Motor neuron (in vitro differentiated cells): ENCODE measurements at places on chromosomes 5 and 9. TPM values are rescaled to one million over a fixed set of nuclear protein-coding genes. Genes with fewer than 3 reads are reported as not detected.

- ATAC-seq: peak; percentile 6
These were observed 6.8 kb downstream of the MRPL36 start for GRCh38 chr5:1792842-1793266.

GRCh38 chr9:137456061-137456863 lies 2.9 kb downstream of the NSMF start:
- no peak for ATAC-seq

- peak; percentile 78 for ATAC-seq
These were observed 8.2 kb upstream of the EPB41L4B start for GRCh38 chr9:109328978-109329637.

GRCh38 chr9:133633681-133634080 lies 2.5 kb upstream of the DBH start:
- ATAC-seq: no peak

DNA sequence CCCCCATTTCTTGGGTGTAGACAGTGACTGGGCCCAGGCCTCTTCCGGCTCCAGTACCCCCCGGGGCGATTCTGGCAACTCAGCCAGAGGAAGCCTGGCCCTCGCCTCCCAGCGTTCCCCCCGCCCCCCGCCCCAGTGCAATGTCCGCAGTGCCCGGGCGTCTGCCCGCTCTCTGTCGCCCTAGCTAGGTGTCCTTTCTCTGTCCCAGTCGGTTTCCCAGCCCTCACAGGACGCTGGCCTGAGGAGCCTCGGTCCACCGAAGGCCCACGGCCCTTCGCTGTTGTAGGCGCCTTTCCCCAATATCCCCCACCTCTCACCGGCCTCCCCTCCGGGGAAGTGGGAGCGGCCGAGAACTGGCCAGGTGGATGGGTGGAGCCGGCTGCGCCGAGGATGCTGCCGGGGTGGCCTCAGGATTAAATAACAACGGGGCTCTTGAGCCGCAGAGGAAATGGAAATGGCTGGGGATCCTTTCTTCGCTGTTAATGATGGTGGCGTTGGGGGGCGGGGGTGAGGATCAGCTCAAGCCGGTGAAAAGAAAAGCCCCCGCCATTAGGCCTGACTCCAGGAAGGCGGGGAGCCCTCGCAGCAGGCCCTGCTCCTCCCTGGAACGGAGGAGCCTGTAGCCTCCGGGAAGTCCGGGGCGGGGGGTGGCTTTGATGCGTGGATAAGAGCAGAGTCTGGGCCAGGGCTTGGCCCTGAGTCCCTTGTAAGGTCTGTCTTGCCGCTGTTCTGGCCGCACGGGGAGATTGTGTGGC lies 1.1 kb upstream of the SPRY4 start:
- ATAC-seq: peak; percentile 12

GRCh38 chr5:115325296-115325959 lies 29.0 kb upstream of the CCDC112 start:
- no peak for ATAC-seq

DNA sequence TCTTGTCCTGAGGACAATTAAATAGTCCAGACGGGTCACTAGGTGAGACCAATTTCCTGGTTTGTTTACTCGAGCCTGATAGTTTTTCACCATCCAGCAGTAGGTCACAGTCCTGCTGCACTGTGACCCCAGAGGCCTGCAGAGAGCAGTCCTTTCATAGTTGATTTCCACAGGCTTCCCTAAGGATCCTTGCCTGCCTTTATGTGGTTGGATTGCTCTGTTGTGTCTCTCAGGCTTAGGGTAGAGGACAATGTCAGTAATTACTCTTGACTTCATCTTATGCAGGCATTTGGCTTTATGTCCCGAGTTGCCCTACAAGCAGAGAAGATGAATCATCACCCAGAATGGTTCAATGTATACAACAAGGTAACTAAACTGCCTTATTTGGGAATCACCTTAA lies 9.0 kb upstream of the CATSPER3 start:
- no peak for ATAC-seq

- ATAC-seq: no peak
These were observed 3.7 kb downstream of the UBAC1 start for GRCh38 chr9:135957431-135957830.

- ATAC-seq: peak; percentile 70
These were observed 47.6 kb downstream of the PDCD1LG2 start for GRCh38 chr9:5557606-5558587.

- ATAC-seq: no peak
These were observed 34.0 kb upstream of the LURAP1L start for GRCh38 chr9:12740845-12741244.

GRCh38 chr5:171629221-171629620 lies 156.4 kb upstream of the SMIM23 start:
- no peak for ATAC-seq

DNA sequence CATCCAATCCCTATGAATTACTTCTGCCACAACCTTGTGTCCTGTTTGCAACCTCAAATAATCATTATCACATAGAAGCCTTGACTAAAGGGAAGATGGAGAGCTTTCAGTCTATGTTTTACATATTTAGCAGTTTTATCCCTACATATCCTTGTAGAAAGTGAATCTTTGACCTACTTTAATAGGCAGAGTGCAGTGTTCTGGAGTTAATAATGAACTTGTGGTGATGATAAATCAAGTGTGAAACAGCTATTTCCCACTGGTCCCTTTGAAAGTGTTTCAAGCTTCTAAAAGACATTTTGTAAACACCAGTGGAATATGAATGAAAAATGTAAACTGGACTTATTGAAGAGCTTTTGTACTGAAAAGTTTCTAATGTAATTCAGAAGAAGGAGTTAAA lies 406.7 kb downstream of the GABRG2 start:
- ATAC-seq: no peak

DNA sequence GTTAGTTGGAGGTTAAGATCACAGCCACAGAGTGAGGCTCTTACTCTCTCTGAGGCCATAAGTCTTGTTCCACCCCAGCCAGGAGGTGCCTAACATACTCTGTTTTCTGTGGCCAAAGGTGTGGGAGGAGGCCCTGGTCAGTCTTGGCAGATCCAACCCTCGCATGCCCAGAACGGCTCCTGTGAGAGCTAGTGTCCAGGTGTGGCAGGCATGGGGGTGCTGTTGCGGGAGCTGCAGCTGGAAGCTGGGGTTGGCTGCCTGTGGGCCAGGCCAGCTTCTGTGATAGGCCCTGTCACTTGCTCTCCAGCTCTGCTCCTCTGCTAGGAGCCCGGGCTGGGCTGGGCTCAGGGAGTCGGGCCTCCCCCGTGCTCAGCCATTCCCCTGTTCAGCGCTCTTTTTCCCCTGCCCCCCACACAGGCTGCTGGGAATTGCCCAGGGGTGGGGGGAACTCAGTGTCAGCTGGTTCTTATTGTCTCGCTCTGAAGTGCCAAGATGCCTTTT lies 31.6 kb downstream of the IER5L start:
- ATAC-seq: peak; percentile 14

- no peak for ATAC-seq
These were observed 155.5 kb upstream of the EPB41L4A start for GRCh38 chr5:112574536-112574935.

DNA sequence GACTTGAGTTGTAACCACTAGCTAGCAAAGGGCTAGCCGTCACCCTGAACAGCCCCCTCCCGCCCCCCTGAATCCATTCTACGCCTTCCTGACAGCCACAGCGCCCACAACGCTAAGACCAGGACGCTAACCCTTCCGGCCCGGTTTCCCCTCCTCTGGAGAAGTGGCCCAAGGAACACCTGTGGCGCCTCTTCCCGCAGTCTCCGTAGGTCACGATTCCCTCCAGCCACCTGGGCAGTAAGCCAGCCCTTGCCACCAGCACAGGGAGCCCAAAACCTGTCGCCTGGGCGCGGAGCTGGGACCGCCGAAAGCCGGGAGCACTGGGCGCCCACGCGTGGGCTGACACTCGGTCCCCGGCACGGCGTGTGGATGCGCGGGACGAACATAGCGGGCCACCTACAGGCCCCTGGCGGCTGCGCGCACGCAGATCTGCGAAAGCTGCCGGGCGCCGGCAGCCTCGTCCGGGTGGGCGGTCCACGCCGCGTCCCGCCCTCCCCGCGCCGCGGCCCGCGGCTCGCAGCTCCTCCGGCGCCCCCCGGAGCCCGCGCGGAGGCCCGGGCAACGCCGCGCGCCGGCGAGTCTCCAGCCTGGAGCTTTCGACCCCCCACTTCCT lies 596 bp downstream of the IRF1 start:
- peak; percentile 18 for ATAC-seq

- no peak for ATAC-seq
These were observed 18.9 kb upstream of the IGFBPL1 start for GRCh38 chr9:38443181-38443580.

DNA sequence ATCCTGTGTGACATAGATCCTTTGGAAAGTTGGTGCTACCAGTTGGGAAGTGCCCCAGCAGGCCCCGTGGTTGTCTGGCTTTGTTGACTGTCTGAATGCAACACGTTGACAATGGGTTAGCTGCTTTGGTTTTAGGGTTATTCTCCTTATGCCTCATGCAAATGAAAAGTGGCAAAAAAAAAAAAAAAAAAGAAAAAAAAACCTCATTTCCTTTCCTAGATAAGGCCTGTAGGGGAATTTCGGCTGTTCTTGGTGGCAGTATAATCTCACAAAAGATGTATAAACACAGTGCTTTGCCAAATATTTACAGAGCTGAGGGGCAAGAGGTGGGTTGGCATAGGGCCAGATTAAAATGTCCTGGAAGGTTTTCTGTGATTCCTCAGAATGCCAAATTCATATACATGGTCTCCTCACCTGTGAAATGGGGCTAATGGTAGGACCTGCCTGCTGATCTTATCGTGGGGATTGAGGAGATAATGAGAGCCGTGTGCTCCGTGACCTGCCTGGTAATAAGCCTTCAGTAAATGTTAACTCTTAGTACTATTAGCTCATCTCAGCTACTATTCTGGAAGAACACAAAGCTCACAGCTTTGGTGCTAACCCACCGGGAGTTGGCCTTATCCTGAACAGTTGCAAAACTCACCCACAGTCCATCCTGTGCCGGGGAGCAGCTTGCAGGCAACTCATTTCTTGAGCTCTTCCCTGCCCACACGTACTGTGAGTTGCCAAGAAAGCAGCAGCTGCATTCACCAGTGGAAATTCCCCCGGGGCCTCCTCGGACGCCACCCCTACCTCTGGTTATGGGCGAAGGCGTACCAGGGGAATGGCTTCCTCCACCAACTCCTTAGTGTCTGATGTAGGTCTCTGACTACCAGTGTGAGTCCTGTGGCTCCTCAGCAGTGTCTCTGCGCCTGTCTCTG lies 220.3 kb downstream of the NR3C1 start:
- no peak for ATAC-seq

DNA sequence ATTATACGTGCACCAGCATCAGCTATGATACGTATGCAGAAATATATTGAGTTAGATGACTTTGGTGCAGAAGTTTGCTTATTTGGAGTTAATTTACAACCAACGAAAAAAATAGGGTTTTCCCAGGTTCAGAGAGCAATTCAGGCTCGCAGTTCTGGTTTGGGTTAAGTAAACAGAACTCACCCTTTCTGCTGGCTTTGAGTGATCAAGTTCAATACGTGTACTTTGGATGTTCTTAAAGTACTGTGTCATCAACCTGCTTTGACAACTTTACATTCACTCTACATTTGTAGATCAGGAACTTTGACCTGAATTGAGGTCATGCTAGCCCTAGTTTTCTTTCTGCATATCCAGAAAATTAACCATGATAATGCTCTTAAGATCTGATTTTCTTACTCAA lies 40.7 kb downstream of the ACOT12 start:
- ATAC-seq: no peak

DNA sequence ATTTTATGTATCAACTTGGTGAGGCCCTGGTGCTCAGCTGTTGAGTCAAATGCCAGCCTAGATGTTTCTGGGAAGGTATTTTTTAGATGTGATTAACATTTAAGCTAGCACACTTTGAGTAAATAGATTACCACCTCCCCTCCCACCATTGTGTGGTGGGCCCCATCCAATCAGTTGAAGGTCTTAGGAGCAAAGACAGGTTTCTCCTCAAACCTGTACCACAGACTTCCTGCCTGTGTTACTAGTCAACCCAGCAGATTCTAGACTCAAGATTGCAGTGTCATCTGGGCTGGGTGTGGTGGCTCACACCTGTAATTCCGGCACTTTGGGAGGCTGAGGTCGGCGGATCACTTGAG lies 33.8 kb downstream of the MRPL36 start:
- no peak for ATAC-seq

DNA sequence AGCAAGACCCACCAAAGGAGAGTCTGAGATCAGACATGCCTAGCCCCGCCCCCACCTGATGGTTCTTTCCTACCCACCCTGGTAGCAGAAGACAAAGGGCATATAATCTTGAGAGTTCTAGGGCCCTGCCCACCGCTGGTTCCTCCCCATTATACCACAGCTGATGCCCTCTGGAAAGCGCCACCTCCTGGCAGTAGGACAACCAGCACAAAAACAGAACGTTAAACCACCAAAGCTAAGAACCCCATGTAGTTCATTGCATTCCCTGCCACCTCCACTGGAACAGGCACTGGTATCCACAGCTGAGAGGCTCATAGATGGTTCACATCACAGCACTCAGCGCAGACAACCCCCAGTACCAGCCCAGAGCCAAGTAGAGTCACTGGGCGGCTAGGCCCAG lies 81.2 kb upstream of the TRPC7 start:
- ATAC-seq: no peak

DNA sequence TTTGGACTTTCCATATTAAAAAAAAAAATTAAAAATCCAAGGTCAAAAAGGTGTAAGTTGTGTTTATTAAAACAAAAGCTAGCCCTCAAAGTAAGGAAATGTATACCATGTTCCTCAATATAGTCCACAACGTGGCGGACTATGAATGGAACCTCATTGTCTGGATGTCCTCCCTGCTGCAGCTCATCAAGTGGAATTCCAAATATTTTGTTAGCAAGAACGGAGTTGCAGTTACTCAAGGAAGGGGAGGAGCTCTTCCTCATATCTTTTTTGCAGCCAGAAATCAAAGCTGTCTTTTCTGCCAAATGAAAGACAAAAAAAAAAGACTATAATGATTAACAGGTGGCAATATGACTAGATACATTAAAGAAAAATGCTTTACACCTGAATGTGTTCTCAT lies 14.0 kb downstream of the FAM13B start:
- no peak for ATAC-seq

DNA sequence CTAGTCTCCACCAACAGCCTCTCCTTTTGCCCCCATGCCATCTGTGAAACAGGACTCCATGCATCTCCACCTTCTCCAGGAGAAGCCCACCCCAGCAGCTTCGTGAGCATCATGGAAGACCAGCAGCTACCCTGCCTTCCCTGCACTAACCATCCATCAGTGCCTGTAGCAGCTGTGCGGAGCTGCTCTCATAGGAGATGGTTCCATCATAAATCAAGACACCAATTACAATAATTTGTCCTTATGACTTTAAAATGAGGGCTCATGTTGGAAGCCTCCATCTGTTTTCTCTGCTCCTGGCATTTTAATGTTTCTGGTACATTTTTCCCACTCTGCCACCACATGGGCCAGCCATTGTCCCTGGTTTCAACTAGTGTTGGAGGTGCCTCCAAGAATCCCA lies 69.9 kb downstream of the FGF1 start:
- peak; percentile 81 for ATAC-seq

- no peak for ATAC-seq
These were observed 687.3 kb upstream of the ST8SIA4 start for GRCh38 chr5:101590384-101590783.

The HACD4 gene
- total RNA-seq: 1.5 and 2.4 TPM in 2 replicates

The ADAMTS12 gene
- total RNA-seq: 2.2 and 2.5 TPM in 2 replicates

The AGPAT2 gene
- total RNA-seq: 15.6 and 16.5 TPM in 2 replicates

The TMEM171 gene
- not detected in 2 replicates for total RNA-seq

The SPAG8 gene
- 1.4 and 2.5 TPM in 2 replicates for total RNA-seq

The IFNA2 gene
- not detected in 2 replicates for total RNA-seq

The TAF1L gene
- 0.07 TPM in 1 of 2 replicates, not detected in the other for total RNA-seq

The AJM1 gene
- total RNA-seq: 2.0 and 2.8 TPM in 2 replicates

The TMEM215 gene
- total RNA-seq: 0.28 and 0.39 TPM in 2 replicates

The PCDHGA7 gene
- total RNA-seq: 2.9 and 4.7 TPM in 2 replicates

The ALAD gene
- total RNA-seq: 16.4 and 18.3 TPM in 2 replicates

The SNAPC4 gene
- total RNA-seq: 4.0 and 4.2 TPM in 2 replicates

The FST gene
- total RNA-seq: 0.79 and 1.4 TPM in 2 replicates

The CDC20B gene
- total RNA-seq: 0.14 TPM in 1 of 2 replicates, not detected in the other

The GLRA1 gene
- total RNA-seq: 8.1 and 9.1 TPM in 2 replicates
